ENCODE measurements at places on chromosomes 1 and 21.

DNA sequence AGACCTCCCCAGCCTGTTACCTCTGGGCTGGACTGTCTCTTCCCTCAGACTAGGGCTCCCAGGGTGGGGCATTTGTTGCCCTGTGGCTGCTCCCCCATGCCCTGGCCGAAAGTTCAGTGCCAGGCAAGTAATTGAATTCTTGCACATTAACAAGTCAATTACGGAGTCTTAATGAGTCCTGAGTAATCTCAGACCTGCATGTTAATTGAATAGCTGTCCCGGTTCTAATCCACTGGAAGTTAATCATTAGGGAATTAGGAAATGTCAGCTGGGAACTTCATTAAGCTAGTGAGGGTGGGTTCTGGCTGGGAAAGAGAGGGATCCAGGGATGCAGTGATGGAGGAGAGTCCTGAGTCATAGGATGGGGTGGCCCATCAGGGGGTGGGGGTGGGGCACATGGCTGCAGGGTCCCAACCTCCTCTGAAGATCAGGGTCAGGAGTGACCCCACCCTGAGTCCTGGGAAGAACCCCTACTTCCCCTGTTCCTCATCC is 47.1 kb upstream of the CSF3R start:
- DNase-seq: no peak

DNA sequence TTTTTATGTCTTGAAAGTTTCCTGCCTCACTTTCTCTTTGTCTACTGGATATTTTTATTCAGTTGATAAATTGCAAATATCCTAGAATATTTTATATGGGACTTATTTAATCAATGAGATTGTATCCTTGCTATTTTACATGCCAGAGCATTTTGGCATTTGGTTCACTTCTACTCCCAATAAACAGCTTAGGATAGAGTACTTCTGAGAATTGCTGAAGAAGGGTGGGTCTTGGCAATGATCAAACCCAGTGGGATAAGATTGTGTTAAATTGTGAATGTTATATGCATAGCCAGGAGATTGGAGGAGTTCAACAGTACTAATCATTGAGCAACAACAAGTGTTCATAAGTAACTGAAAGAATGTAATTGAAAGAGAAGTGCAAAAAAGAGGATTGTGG is 60.1 kb downstream of the SDCCAG8 start:
- DNase-seq: no peak

GRCh38 chr1:179938752-179939151 is 15.9 kb upstream of the CEP350 start:
- DNase-seq: no peak

- DNase-seq: peak; percentile 24
Observed at GRCh38 chr1:193462629-193463320, 276.4 kb upstream of the B3GALT2 start.

GRCh38 chr1:216604771-216605170 is 118.5 kb downstream of the ESRRG start:
- DNase-seq: no peak

- no peak for DNase-seq
Observed at GRCh38 chr1:5415606-5416005, 576.6 kb downstream of the NPHP4 start.

Data from CD8-positive, alpha-beta T cell (primary cell).